Activated naive CD4-positive, alpha-beta T cell (primary cell): ENCODE measurements at places on chromosomes 3 and 15.

DNA sequence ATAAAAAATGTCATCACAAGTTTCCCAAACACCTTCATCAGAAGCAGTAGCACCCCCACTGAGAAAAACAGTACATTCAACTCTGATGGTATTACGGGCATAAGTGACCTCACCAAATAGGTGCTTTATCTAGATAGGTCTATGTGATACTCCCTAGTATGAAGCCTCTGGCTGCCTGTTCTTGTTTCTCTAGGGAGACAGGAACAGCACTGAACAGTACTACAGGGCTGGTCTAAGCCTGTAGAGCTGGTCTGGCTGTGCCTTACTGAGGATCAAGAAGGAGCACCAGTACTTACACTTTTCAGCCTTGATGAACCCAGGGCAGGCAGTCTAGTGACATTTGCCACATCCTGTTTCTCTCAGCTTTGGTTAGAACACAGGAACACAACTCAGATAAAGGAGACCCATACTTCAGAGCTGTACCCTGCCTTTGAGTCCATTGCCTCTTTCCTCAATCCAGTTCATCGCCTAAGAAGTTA, 35.9 kb downstream of the OXNAD1 start:
- DNase-seq = no peak

GRCh38 chr15:98123834-98124233, 163.3 kb downstream of the ARRDC4 start:
- DNase-seq = no peak

- no peak for DNase-seq
These were observed 136.0 kb upstream of the CCDC54 start for GRCh38 chr3:107241217-107241616.

DNA sequence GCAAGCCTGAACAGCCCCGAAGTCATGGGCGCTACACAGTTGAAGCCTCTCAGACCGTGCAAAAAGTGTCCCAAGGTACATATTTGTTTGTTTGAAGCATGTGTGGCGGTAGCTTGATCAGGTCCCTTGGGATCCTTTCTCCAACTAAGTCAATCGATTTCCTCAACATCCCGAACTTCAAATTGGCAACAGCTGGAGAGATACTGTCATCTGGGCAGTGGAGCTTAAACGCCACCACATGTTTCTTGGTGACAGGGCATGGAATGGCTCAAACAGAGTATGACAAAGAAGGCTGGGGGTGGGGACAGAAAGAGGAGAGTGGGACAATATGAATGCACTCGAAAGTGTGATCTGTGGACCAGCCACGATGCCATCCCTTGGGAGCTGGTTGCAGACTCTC, 84.9 kb upstream of the PSMD6 start:
- no peak for DNase-seq

- no peak for DNase-seq
These were observed 11.1 kb downstream of the DCUN1D1 start for GRCh38 chr3:182969277-182969676.

- DNase-seq = no peak
These were observed 23.2 kb downstream of the NRG4 start for GRCh38 chr15:75989045-75989444.

- DNase-seq = no peak
These were observed 3.2 kb upstream of the DCAF1 start for GRCh38 chr3:51503007-51503406.
